Hematopoietic multipotent progenitor cell treated with erythropoietin and hydrocortisone succinate and interleukin-3 and kit ligand, for 8 days (in vitro differentiated cells): ENCODE measurements at places on chromosomes 7 and 10.

DNA sequence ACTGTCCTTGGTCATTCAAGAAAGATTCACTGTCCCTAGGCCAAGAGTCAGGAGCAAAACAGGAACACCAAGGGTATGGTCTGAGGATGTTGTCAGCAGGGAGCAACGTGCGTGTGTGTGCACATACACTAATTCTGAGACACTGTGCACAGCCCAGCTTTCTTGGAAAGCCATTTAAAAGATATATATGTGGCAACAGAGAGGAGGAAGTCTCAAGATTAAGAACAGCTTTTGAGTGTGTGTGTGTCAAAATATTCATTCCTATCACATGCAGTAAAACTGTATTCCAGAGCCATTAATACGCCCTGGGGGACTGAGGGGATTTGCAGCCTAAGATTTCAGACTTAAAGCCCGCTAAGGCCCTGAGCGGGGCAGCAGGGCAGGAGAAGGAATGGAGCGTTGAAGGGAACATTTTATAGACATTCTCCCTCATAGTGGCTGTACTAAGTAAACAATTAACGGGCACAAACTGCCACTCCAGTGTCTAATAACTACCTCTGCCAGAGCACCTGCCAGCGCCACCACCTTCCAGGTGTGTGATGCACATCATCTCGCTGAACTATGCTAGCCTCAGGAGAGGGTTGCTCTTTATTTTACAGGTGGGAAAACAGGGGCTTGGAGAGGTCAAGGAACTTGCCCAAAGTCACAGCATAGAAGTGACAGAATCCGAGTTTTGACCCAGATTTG, 2.0 kb downstream of the NOD1 start:
- DNase-seq = no peak

DNA sequence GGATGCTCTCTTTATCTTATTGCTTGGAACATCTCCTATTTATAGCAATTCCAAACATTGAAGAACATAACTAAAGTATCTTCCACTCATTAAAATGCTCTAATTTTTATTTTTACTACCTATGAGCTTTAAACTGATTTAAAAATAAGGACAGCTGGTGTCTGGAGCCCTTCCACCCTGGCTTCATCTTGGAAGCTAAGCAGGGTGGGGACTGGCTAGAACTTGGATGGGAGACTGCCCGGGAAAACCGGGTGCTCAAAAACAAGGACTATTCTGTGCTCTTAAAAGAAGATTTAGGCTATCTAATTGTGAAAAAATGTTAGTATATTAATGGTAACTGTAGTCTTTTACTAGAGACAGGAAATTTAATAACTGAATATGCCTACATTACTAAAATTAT, 69.2 kb downstream of the ARMC3 start:
- no peak for DNase-seq

GRCh38 chr10:14674376-14675050, 100.2 kb downstream of the FAM107B start:
- no peak for DNase-seq

DNA sequence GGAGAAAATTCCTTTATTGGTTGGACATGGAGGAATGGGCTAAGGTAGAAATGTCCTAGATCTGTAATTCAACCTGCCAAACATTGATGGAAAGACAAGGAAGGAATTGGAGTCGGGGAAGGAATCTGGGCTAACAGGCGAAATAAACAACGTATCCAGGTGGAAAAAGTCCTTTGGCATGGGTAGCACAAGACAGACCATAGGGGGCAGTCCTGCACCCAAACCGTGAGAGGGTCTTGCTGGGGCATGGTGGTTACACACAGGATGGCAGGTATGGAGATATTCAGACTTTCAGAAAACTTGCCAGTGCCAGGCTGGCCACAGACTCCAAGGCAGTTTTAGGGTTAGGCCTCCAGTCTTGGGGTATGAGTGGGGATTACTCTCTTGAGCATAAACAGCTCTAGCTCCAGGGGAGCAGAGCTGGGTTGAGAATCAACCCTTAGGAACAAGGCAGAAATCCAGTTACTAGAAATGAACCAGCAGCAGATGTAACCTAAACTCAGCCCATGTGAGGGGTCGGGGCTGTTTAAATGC, 188.6 kb upstream of the GDF10 start:
- DNase-seq = no peak

GRCh38 chr7:133873631-133874030, 253.5 kb upstream of the LRGUK start:
- DNase-seq = no peak

DNA sequence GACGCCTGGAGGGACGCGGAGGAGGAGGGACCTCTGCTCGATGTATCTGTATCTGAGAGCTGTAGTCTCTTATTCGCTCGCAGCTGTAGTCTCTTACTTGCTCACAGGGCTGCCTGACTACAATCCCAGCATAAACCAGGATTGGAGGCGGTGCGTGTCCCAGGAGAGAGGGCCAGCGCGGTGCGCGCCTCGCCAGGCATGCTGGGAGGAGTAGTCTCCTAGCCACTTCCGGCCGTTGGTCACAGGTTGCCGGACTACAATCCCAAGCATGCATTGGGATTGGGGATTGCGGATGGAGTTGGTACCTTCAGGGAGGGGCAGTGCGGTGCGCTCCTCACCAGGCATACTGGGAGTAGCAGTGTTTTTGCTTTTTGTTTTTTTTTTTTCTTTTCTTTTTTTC, 421.7 kb upstream of the NUPR2 start:
- no peak for DNase-seq

- DNase-seq = no peak
Measured at GRCh38 chr10:129704786-129705525, 237.9 kb downstream of the MGMT start.
